ENCODE measurements at places on chromosomes 2 and 18.

- DNase-seq: no peak
These were observed 160.0 kb upstream of the MYO3B start for GRCh38 chr2:170017860-170018532.

GRCh38 chr18:2717407-2717806 lies 61.9 kb downstream of the SMCHD1 start:
- DNase-seq: no peak

GRCh38 chr2:181998891-181999654 lies 13.4 kb downstream of the PPP1R1C start:
- DNase-seq: no peak

GRCh38 chr2:9164112-9164608 lies 42.5 kb upstream of the ASAP2 start:
- DNase-seq: no peak

- no peak for DNase-seq
These were observed 48.7 kb downstream of the TTC39C start for GRCh38 chr18:24063121-24063731.

DNA sequence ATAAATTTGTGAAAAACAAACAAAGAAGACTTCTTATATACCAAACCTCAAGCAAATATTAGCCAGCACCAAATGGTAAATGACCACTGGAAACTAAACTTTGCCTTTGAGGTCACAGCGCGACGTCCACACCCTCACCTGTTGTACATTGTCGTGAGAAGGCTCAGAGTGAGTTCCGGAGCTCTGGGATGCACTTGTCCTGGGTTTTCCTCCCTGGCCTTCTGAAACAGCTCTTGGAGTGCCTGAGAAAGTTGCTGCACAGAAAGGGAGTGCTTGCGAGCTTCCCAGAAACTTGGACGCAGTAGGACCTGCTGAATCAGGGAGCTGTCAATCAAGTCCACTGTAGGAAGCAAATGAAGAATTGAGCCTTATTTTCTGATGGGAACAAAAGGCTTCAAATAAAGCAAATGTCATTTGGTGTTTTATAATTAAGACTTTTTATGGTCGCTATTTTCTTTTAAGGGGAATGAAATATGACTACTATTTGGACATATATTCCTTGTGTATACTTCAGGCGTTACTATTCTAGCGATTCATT lies 11.0 kb downstream of the DYTN start:
- no peak for DNase-seq

DNA sequence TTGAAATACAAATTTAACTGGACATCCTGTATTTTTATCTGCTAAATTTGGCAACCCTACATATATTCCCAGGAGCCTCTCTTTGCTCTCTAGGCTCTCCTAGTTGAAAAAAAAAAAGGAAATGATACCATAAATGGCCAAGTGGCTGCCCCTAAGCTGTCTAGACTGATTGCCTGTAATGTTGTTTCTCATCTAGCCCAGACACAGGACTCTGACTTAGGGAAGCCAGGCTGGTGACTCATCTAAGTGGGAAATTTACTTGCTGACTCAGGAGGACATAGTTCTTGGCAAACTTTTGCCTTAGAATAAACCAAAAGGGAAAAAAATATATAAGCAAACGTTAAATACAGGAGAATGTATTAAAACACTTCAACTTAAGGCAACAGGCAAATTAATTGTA lies 14.6 kb upstream of the ITGAV start:
- DNase-seq: peak; percentile 92

GRCh38 chr2:124967325-124967724 lies 942.2 kb downstream of the CNTNAP5 start:
- DNase-seq: no peak

DNA sequence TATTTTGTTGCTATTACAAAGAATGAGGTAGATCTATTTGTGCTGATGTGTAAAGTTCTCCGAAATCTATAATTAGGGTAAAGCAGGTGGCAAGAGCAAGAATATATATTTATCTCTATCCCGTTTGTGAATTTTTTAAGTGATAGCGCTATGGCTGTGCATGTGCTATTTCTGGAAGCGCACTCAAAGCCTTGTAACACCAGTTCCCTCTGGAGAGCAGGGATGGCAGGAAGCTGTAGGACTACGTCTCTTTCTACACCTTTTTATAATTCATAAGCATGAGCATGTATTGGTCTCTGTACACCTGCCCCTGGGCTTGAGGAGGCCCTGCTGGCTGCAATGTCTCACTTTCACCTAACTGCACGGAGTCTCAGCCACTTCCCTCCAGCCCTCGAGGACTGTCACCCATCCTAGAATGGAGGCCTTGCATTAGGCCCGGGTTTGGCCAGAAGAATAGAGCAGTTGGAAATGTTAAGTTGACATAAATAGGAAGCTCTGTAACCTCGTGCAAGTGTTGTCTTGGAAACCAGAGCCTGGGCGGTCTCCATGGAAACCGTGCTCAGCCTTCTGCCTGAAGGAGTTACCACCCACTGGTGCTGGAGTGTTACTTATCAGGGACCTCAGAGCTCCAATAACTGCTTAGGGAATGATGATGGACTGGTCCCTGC lies 20.9 kb downstream of the ITM2C start:
- peak; percentile 64 for DNase-seq

DNA sequence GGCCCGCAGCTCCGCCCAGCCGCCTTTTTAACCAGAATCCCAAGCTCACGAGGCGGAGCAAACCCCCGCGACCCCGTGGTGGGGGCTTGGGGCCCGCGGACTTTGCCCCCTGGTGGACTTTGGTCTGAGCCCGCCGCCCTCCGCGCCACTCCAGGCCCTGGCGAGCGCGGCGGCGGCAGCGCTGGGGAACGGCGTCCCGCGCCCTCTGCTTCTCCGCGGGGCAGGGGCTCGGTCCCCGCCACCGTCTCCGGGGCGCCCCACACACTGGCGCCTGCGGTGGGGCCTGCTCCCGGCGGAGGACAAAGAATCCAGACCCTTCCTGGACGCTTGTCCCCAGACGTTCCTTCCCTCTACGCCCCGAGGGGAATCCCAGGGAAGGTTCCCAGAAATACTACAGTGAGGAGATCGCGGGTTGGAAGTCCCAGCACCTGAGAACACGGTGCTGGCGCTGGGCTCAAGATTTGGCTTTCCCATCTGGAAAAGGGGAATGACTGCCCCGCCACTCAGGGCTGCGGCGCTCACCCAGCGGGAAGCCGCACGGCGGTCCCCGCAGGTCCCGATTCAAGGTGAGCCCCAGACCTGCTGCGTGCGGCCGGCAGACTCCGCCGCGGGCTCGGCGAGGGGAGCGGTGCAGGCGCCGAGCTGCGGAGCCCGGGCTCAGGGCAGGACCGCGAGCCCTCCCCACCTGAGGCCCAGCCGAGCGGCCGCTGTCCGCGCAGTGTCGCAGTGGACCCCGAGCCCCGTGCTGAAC lies at the start of gene HAAO:
Gene HAAO (minus strand): TSS at position 1 of the 751 bp plus-strand sequence. CDS start 47 bp downstream, outside the sequence.
- no peak for DNase-seq

- DNase-seq: no peak
These were observed 962.3 kb upstream of the NRXN1 start for GRCh38 chr2:51994123-51994763.

- no peak for DNase-seq
These were observed 29.5 kb downstream of the BCL11A start for GRCh38 chr2:60523963-60524362.

- no peak for DNase-seq
These were observed 129.3 kb upstream of the UNC80 start for GRCh38 chr2:209642146-209642820.

DNA sequence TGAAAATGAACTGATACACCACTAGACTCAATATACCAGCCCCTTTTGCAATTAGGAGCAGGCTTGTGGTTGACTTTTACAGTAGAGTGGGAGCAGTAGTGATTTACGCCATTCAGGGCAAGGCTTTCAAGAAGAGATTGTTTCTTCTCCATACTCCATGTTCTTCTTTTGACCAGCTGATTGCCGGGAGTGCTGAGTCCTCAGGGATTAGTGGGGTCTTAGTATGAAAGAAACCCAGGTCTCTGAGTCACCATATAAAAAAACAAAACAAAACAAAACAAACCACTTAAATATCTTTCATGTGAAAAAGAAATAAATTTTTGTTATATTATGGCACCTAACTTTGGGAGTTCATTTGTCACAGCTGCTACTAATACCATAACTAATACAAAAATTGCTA lies 465.6 kb upstream of the TRIB2 start:
- no peak for DNase-seq

GRCh38 chr18:48201337-48202005 lies 207.7 kb downstream of the ZBTB7C start:
- DNase-seq: no peak

- DNase-seq: no peak
These were observed 19.4 kb downstream of the COA5 start for GRCh38 chr2:98588880-98589431.

GRCh38 chr2:220279840-220280239 lies 652.4 kb downstream of the SLC4A3 start:
- no peak for DNase-seq

DNA sequence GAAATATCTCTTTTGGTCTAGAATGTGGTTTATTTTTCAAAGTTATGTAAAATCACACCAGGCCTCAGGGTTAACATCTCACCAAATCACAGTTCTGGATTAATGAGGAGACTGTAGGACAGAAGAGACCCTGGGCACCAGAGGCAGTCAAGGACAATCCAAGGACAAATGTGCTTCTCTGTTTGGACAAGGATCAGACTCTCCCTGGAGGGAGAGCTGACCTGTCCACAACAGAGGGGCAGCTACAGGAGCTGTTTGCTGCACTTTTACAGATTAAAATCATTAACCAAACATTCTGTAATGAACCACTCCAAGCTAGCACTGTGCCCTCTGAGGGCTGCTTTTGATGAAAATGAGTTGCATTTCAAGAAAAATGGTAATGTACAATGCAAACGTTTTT lies 690.6 kb upstream of the SLC8A1 start:
- no peak for DNase-seq

GRCh38 chr2:231482806-231483391 lies 18.6 kb upstream of the NCL start:
- peak; percentile 85 for DNase-seq

GRCh38 chr2:64391940-64392339 lies 62.0 kb upstream of the LGALSL start:
- DNase-seq: no peak

DNA sequence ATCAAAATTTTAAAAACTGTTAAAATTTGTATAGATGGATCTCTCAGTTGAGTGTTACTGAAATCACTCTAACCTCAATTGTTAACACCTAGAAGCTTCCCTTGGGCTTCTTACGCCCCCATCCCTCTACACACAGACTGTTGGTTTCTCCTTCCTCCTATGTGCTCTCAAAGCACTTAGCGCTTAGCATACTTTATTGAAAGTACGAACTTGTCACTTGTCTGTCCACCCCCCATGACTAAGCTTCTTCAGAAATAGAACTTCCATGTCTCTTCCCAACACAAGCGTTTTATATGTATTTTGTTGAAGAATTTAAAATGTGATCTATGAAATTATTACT lies 441 bp downstream of the MPHOSPH10 start:
- DNase-seq: peak; percentile 66

- DNase-seq: no peak
These were observed 38.6 kb downstream of the SNED1 start for GRCh38 chr2:241036964-241037421.

- DNase-seq: no peak
These were observed 22.4 kb upstream of the CCBE1 start for GRCh38 chr18:59719544-59720181.

DNA sequence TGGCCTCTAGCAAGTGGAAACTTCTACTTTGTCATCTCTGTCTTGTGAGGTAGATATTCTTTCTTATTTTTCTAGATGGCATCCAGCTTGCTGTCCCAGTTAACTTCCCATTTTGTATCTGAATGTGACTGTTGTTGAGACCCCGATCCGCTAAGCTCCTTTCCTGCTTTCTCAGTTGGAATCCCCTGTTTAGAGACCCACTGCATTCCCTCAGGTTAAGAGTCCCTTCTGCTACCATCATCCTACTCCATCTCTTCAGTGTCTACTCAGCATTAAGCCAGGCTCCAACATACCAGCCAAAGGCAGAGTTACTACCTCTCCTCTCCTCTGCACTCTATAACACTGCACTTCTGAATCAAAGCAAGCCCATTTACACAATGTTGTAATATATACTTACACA lies 1300.4 kb upstream of the CHAC2 start:
- no peak for DNase-seq

GRCh38 chr2:183359867-183360266 lies 235.6 kb downstream of the NUP35 start:
- no peak for DNase-seq

DNA sequence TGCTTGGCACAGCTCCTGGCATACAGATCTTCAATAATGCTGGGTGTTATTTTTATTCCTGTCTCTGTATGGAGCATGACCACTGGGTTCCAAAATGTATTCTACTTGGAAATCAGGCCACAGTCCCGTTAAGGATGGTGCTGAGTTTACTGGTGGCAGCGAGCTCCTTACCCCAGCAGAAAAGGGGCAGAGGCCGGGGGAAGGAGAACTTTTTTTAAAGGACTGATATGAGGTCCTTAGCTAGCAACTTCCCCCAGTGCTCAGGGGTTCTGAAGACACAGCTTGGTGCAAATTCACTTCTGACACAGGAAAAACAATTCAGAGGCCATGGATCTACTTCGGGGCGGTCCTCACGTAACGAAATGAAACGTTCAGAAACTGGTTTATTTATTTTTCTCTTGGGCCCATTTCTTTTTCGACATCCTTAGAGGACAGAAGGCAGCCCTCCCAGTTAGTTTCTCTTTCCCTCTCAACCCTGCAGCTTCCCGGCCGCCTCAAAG lies 872 bp downstream of the RDH14 start:
- no peak for DNase-seq

- DNase-seq: no peak
These were observed 1052.6 kb upstream of the PIK3C3 start for GRCh38 chr18:40902436-40902835.

GRCh38 chr2:11435036-11435435 lies 30.9 kb downstream of the E2F6 start:
- no peak for DNase-seq

DNA sequence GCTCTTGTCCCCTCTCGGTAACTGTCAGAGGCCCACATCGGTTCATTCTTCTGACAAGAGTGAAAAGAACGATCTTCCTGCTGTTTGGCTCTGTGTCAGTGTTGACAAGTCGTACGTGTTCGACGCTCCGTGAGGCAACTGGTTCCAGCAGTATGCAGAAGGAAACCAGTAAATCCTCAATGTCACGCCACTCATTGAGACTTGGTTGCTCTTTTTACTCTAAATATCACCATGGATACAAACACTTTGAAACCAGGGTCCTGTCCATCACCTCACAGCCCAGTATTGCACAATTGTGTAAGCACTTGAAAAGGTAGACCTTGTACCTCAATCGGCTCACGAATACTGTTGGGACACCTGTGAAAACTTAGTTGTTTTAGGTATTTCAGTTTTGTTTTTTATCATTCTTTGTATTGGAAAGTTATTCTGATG lies 136.4 kb downstream of the ZNF407 start:
- DNase-seq: no peak

DNA sequence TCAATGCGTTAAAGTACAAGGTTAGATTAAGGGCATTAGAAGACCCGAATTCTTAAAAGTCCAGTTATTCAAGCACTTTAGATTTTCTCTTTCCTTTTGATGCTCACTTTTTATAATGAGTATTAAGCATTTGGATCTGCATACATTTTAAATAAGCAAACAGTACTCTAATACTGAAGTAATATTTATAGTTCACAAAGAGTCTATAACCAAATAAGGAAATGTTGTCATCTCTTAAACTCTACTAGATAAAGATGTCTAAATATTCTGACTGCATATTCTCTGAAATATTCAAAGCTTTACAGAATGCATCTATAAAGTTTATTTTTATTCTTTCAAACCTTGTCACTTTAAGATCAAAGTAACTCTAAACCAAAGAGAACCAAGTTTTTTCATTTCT lies 25.5 kb downstream of the PPP3R1 start:
- no peak for DNase-seq

GRCh38 chr18:23851470-23852002 lies 162.3 kb downstream of the LAMA3 start:
- no peak for DNase-seq

GRCh38 chr18:35289293-35289692 lies 736 bp downstream of the ZSCAN30 start:
- peak; percentile 25 for DNase-seq

Data from NB4 (cell line).